Upper lobe of right lung (tissue), 1 donor: ENCODE measurements at places on chromosomes 5 and 9. TPM values are rescaled to one million over a fixed set of nuclear protein-coding genes. Genes with fewer than 3 reads are reported as not detected.

NACC2 gene
- 33.5 TPM for total RNA-seq

GRCh38 chr5:86526811-86527348, 90.9 kb upstream of the COX7C start:
- H3K36me3 ChIP-seq = no peaks in the 10 kb centered on the region
- H3K27me3 ChIP-seq = no peaks in the 10 kb centered on the region
- H3K4me3 ChIP-seq = no peak overlapping the region
- DNase-seq = no peak

LCN15 gene
- not detected for total RNA-seq

GRCh38 chr5:124371111-124371706, 375.2 kb downstream of the ZNF608 start:
- H3K27ac ChIP-seq = no peak overlapping the region
- no peaks in the 10 kb centered on the region for H3K4me1 ChIP-seq
- no peaks in the 10 kb centered on the region for H3K36me3 ChIP-seq
- no peak for DNase-seq
- no peaks in the 10 kb centered on the region for H3K27me3 ChIP-seq
- no peak overlapping the region for H3K4me3 ChIP-seq

DNA sequence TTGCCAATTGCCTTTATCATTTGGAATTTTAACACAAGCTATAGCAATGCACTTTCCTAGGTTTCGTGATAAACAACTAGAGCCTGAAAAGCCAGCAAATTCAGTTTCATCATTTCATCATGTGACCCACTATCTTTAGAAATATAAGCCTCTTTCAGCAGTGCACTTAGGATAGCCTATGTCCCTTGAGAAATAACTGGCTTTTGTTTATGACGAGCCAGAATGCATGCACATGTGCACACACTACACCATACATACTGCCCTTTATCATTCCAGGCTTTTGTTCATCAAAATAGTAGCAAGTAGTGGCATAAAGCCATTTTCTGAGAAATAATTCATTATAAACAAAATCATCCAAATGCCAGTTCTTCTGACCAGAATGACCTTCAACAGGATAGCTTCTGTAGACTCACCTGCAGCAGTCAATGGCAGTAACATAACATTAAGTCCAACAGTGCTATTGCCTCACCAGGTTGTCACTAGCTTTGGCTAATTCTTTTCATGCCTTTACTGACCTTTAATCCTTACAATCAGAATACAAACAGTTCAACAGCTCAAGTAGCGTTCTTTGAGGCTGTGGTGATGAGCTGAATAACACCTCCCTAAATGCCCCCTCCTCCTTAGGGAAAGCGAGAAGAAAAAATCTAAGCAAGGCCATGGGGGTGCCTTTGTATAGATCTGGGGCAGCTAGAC, 132.3 kb upstream of the SMARCA2 start:
- H3K4me1 ChIP-seq = no peaks in the 10 kb centered on the region
- no peak overlapping the region for H3K4me3 ChIP-seq
- no peaks in the 10 kb centered on the region for H3K27me3 ChIP-seq
- no peaks in the 10 kb centered on the region for H3K36me3 ChIP-seq

DNA sequence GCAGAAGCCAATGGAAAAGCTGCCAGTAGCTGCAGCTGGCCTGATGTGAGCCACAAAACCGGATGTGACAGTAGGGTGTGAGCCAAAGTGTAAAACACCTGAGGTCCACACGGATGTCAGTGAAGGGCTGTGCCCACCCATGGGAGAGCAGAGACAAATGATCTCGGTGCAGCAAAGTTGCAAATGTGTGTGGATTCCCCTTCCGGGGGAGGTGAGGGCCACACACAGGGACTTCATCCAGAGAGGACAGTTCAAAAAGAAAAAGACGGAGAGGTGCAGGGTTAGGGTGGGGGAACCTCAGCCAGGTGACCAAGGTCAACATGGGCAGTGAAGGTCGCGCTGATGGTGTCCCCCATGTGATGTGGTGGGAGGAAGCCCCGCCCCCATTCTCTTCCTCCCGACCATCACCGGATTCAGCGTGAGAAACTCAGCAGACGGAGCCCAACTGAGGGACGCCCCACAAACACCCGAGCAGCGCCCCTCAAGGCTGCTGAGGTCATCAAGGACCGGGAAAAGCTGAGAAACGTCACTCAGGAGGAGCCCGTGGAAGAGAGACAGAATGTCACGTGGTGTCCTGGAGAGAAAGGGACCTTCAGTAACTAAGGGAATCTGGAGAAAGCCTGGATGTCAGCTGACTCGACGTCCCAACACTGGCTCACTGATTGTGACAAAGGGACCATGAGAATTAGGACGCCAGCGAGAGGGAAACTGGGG, 11.4 kb upstream of the PTGDS start:
- no peaks in the 10 kb centered on the region for H3K36me3 ChIP-seq
- no peak overlapping the region for H3K4me3 ChIP-seq
- H3K27me3 ChIP-seq = no peaks in the 10 kb centered on the region
- no peak for DNase-seq
- peaks cover 15% of the 10 kb centered on the region for H3K4me1 ChIP-seq
- no peak overlapping the region for H3K27ac ChIP-seq

DNA sequence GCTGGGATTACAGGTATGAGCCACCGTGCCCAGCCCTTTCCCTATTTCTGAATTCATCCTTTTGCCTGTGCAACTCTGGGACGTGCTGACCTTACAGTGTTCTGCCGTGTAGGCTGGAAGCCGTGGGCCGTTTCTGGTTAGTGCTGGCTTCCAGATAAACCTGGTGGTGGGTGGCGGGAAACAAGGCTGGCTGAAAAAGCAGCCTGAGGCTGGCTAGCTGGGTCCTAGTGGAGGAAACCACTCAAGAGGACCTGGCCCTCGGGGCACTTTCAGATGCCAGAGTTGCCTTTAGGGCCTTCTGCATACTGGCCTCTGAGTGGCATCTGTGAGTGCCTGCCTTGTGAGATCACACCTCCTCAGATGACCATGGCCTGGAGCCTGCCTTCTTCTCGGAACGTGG, 26.9 kb downstream of the GALNT12 start:
- H3K36me3 ChIP-seq = no peaks in the 10 kb centered on the region
- H3K4me1 ChIP-seq = no peaks in the 10 kb centered on the region
- H3K27ac ChIP-seq = no peak overlapping the region

TNFSF8 gene
- total RNA-seq = 3.8 TPM

DNA sequence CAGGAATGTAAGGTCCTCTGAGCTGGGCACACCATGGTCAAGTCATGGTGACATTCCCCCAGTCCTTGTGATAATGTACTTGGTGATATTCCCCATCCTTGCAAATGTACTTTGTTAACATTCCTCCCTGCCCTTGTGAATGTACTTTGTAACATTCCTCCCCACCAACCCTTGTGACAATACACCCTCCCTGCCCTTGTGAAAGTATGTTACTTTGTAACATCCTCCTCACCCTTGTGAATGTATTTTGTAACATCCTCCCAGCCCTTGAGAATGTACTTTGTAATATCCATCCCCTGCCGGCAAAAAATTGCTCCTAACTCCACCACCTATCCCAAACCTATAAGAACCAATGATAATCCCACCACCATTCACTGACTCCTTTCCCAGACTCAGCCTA, 53.3 kb downstream of the RAPGEF6 start:
- peaks cover 4% of the 10 kb centered on the region for H3K36me3 ChIP-seq
- no peak for DNase-seq
- H3K27ac ChIP-seq = no peak overlapping the region
- no peaks in the 10 kb centered on the region for H3K27me3 ChIP-seq

- no peak for DNase-seq
- H3K27me3 ChIP-seq = no peaks in the 10 kb centered on the region
- H3K4me1 ChIP-seq = no peaks in the 10 kb centered on the region
- H3K4me3 ChIP-seq = no peak overlapping the region
Measured at GRCh38 chr5:133291524-133291923, 239.7 kb downstream of the HSPA4 start.

DNA sequence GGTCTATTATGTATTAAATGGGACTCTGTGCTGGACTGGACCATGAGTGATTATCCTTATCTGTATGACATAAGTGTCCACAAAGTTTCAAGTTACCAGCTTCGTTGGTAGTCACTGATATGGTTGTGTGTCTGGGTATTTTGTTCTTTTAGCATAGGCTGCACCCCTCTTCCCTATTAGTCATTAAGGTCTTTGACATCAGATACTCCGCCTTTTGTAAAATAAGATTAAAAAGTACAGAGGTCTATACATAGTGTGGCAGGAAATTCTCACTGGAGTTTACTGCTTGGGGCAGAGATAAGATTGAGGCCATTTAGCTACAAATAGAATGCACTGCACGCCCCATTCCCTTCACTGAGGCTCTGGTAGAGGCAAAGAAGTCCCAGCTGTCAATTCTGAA, 99.4 kb downstream of the TMEM215 start:
- H3K36me3 ChIP-seq = no peaks in the 10 kb centered on the region
- H3K4me1 ChIP-seq = no peaks in the 10 kb centered on the region
- DNase-seq = no peak
- no peaks in the 10 kb centered on the region for H3K27me3 ChIP-seq
- H3K4me3 ChIP-seq = no peak overlapping the region

GFI1B gene
- 0.52 TPM for total RNA-seq
